Common myeloid progenitor, CD34-positive (primary cell): ENCODE measurements at places on chromosomes 7 and 10.

DNA sequence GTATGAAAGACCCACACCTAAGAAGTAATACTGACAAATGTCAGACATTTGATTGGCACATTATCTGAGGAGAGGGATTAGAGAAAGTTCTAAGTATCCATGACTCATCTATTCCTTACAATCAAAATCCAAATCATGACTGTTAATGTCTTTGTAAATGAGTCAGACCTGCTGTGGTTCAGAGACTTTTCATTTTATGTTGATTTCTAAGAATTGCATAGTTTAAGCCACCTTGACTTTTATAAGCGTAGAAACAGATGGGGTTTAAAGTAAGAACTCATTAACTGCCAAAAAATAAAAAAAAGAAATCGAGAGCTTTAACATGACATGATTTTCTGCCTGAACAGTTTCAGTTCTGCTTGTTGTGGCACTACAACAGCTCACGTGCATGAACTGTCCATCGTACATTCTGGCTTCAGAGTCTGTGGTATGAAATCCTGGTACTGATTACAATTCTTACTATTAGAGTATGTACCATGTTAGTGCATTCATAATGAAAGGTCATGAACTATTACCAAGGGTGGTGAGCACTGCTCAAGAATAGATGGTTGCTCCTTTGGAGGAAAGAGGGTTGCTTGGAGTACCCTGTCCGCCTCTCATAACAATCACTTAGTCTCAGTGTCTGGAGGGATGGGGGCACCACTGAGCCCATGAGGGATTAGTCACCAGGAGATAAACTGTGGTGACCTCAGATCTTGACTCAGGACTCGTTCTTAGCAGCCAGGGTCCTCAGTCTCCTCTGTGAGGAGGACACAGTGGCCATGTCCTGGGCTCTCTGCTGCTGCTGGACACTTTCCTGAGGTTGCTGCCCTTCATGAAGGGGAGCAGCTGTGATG lies 42.2 kb downstream of the ACSM6 start:
- no peak for DNase-seq

DNA sequence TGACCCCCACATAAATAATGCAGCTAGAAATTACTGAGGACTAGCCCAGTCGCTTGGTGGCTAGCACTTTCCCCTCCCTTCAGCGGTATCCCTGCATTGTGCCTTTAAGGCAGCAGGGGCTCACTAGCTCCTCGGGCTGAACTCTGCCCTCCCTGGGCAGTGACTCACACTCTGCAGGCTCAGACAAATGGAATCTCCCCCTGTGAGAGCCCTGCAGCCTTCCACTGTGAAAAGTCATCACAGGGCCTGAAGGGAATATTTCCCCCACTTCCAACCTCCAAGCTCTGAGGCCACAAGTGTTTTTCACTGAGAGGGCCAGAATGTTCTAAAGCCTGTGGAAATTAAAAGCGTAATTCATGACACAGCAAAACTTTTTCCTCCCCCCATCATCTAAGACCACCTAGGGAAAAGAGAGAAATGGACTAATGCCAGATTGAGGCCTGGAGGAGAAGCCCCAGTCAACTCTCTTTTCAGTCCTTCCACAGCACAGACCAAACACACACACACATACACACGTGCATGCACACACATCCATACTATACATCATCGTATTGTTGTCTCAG lies 93.6 kb upstream of the COL1A2 start:
- no peak for DNase-seq

- peak; percentile 50 for DNase-seq
Observed at GRCh38 chr10:61280303-61280702, 172.9 kb downstream of the TMEM26 start.

- DNase-seq = peak; percentile 59
Observed at GRCh38 chr7:32479574-32480200, 10.5 kb downstream of the LSM5 start.

GRCh38 chr7:80224415-80224814 lies 89.8 kb downstream of the GNAI1 start:
- no peak for DNase-seq

DNA sequence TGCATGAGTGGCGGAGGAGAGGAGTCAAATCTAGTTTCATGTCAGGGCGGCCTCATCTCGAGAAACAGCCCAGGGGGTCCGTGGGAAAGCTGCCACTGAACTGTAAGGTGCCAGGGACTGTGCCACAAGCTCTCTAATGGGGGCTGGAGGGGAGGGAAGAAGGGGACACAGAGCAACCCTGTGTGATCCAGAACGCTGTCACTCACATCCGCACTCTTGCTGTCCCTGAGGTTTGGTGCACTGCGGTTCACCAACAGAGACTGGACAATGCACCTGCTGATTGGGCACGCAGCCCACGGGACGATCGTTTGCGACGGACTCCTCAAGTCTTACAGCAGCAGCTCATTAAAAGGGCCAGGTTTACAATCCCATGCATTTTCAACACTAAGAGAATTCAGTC lies 47.7 kb downstream of the AMZ1 start:
- DNase-seq = no peak

DNA sequence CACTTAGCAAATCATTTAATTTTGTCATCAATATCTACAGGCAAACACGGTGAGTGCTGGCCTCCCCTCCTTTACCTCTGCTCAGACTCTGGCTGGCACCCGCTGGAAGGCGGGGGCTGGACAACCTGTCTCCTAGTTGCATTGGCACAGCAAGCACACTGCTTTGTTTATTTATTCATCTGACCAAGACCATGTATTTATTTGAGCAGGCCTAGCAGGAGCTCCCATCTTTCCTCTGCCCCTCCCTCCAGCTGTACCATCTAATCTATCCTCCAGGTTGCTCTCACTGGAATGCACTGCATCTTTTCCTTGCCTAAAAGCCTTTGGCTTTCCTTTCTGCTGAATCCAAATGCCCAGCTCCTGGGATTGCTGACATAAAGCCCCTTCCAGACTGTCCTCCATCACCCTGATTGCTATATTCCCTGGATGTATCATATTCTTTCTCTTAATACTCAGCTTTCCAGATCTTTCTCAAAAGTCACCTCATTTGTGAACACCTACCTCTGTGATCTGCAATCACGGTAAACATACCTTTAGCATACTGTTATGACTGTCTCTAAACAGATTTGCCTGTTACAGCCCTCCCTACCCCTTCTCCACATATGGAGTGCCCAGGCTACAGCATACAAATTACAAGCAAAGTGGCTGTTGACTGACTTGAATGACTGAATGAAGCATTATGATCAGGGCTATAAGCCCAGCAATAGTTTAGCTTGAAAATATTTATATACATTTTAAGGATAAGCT lies 9.6 kb downstream of the ELMO1 start:
- no peak for DNase-seq

GRCh38 chr10:90126256-90126595 lies 424.8 kb downstream of the KIF20B start:
- DNase-seq = no peak

DNA sequence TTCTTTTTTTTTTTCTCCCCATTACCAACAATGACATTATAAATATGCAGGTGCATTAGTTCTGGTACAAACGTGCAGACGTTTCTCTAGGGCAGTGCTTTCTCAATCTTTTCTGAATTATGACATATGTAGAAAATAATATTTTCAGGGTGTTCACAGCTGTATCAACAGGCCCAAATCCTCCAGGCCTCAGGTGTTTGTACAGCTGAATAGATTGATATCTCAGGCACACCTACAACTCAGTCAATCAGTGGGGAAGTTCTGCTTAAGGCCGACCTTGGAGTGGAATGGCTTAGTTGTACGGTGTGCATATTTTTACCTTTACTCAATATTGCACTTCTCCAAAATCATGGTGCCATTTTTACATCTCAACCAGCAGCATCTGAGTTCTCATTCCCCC lies 71.6 kb downstream of the CACNB2 start:
- DNase-seq = no peak

DNA sequence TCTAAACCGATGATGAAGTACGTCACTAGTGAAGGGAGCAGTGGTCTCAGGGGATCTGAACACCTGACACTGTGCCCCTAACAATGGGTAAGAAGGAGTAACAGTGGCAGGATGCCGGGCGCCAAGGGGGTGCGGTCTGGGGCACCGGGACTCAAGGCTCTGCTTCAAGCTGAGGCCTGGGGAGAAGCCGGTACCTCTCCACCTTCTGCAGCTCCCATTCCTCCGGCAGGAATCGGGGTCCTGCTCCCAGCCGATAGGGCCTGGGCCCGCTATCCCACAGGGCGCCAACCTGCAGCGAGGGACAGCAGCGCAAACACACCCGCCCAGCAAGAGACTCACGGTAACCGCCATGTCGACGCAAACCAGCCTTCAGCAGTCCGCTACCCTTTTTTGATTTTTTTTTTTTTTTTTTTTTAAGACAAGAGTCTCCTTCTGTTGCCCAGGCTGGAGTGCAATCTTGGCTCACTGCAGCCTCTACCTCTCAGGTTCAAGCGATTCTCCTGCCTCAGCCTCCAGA lies 8.8 kb upstream of the CHST12 start:
- no peak for DNase-seq

DNA sequence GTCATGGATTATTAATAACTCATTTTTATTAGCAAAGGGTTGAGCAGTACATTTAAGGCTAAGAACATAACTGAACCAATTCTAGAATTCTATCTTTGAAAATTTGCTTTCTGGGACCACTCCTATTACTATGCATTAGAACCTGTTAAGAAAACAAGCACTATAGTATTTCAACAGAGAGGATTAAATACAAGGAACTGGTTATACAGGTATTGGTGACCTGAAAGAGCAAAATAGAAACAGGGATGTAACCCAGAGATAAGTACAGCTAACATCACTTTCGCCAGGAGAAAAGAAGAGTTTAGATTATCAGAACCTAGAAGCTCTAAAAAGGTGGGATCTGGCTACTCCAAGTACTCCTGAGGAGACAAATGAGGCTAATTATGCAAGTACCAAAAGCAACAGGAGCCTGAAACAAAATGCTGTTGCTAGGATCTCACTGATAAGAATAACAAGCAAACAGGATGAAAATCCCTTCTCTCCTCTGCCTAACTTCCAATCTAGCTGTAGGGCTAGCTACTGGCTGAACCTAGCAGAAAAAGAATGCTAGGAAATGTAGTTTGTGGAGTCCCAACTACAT lies 32.1 kb upstream of the ELAPOR2 start:
- DNase-seq = no peak

- no peak for DNase-seq
Observed at GRCh38 chr7:30038196-30038980, 10.2 kb downstream of the PLEKHA8 start.
